ENCODE measurements at places on chromosomes 4 and X. TPM values are rescaled to one million over a fixed set of nuclear protein-coding genes. Genes with fewer than 3 reads are reported as not detected.

DNA sequence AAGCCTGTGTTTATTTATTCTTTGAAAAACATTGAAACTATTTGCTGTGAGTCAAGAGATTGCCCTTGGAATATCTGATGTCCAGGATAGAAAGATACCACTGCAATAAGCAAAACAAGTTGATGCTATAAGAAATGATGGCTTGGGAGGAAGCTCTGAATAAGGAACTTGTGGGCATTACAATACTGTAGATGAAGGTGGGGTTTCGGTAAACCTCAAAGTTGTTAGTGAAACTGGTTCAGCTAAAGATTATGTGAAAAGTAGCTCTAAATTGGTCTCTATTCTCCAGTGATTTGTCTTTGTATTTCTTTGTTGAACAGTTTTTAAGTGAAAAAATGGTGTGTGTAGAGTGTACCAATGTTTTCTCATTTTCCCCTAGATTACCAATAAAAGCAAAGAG, 128.7 kb downstream of the AKAP4 start:
- no peak for DNase-seq

GRCh38 chrX:134660627-134661026, 2.4 kb upstream of the PLAC1 start:
- DNase-seq: peak; percentile 31

- no peak for DNase-seq
Observed at GRCh38 chr4:152431291-152431690, 104.6 kb downstream of the FBXW7 start.

DNA sequence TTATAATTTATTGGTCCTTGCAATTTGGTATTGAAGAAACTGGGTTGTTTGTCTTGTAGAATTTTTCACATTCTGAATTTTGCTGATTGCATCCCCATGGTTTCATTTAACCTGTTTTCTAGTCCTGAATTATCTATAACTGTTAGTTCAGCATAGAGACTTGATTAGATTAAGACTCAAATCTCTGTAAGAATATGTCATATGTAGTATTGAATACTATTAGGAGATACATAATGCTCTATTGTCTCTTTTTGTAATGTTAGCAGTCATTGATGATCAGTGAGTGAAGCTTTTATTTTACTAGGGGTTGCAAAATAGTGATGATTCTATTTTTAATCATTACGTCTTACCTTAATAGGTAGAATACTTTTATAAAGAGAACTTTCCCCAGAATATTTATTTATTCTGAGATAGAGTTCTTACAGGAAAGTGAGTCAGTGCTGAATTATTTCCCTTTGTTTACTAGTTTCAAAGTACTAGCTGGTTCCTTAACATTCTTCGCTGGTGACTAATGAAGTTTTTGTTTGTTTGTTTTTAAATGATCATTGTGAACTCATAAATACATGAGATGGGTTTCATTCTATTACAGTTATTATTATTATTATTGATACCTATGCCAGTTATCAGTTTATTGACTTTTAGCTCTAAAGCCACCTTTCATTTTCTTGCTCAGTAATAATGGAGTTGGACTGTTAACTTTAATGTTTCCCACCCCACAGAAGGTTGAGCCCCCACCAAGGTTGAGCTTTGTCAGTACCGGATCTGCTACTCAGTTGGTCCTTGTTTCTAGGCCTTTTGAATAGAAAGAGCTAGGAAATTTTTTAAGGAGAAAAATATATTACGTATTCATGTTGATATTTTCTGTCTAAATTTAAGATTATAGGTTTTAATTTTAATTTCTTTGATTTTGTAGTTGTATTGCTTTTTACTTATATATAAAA, 102.3 kb downstream of the LARP1B start:
- peak; percentile 73 for DNase-seq

DNA sequence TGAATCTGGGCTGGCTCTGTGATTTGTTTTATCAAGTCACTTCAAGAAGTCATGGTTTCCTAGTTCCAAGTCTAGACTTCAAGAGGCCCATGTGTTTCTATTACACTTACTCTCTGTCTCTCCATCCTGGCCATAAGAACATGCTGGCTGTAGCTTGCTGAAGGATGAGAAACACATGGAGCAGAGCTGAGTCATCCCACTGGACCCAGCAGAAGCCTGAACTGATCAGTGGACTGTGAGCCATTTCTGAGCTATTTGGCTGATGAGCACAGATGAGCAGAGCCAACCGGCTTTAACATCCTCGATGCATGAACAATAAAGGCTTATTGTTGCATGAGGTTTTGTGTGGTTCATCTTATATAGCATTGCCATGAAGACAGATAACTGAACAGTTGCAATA, 290.6 kb upstream of the BOD1L1 start:
- DNase-seq: peak; percentile 98

The SSX4B gene
- total RNA-seq: not detected

The PRDM8 gene
- 8.8 TPM for total RNA-seq
